CD8-positive, alpha-beta memory T cell (primary cell): ENCODE measurements at places on chromosomes 7 and 10.

GRCh38 chr7:17083392-17084165, 201.8 kb upstream of the AGR3 start:
- H3K4me3 ChIP-seq = no peak overlapping the region
- no peak for DNase-seq
- H3K36me3 ChIP-seq = no peaks in the 10 kb centered on the region
- no peaks in the 10 kb centered on the region for H3K27me3 ChIP-seq
- no peak overlapping the region for H3K27ac ChIP-seq

DNA sequence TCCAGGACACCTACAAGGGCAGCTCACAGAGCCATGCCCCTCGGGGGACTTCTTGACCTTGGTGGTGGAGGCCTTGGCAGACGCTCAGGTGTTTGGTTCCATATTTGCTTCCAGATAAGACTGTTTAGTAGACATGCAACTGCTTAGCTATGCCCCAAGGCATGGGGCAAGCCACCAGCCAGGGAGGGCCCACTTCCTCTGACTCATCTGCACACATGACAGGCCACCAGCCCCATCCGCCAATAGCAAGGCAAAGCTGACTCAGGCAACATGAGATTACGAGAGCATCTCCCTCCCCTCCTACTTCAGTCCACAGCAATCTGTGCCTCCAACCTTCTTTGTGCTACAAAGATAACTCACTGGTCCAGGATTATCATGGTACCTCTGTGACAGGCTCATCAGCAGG, 54.9 kb downstream of the KCNMA1 start:
- no peaks in the 10 kb centered on the region for H3K4me1 ChIP-seq
- H3K27ac ChIP-seq = no peak overlapping the region
- H3K4me3 ChIP-seq = no peak overlapping the region

GRCh38 chr10:2987185-2987768, 80.1 kb upstream of the PFKP start:
- no peaks in the 10 kb centered on the region for H3K4me1 ChIP-seq
- no peak overlapping the region for H3K27ac ChIP-seq
- no peak overlapping the region for H3K4me3 ChIP-seq
- H3K27me3 ChIP-seq = peaks cover 9% of the 10 kb centered on the region
- H3K36me3 ChIP-seq = no peaks in the 10 kb centered on the region

- no peaks in the 10 kb centered on the region for H3K27me3 ChIP-seq
- H3K36me3 ChIP-seq = no peaks in the 10 kb centered on the region
- H3K4me3 ChIP-seq = no peak overlapping the region
- DNase-seq = no peak
These were observed 569.4 kb downstream of the PTPRN2 start for GRCh38 chr7:158018098-158018762.

DNA sequence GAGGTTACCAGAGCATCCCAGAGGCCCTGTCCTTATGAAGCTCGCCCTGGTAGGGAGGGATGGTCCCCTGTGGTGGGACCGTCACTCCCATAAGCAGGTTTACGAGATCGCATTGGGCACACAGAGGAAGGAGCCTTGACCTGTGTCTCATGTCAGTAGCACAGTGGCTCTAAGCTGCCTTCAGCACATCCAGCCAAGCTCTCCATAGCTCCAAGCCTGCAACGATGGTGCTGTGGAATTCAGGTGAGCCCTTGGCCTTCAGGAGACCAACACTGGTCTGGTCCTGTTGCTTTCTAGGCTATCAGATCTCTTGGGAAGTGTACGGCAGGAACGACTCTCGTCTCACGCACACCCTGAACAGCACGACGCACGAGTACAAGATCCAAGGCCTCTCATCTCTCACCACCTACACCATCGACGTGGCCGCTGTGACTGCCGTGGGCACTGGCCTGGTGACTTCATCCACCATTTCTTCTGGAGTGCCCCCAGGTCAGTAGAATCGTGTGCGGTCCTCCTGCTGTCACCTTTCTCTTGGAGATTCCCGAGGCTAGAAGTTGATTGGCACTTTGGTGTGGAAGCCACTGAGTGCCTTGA, 605.3 kb upstream of the FOXK1 start:
- DNase-seq = no peak
- H3K27me3 ChIP-seq = no peaks in the 10 kb centered on the region
- no peak overlapping the region for H3K27ac ChIP-seq
- no peak overlapping the region for H3K4me3 ChIP-seq
- H3K4me1 ChIP-seq = no peaks in the 10 kb centered on the region

- no peak overlapping the region for H3K27ac ChIP-seq
- no peaks in the 10 kb centered on the region for H3K36me3 ChIP-seq
- no peaks in the 10 kb centered on the region for H3K4me1 ChIP-seq
- no peak overlapping the region for H3K4me3 ChIP-seq
These were observed 731.6 kb upstream of the ANKRD30A start for GRCh38 chr10:36393801-36394200.

DNA sequence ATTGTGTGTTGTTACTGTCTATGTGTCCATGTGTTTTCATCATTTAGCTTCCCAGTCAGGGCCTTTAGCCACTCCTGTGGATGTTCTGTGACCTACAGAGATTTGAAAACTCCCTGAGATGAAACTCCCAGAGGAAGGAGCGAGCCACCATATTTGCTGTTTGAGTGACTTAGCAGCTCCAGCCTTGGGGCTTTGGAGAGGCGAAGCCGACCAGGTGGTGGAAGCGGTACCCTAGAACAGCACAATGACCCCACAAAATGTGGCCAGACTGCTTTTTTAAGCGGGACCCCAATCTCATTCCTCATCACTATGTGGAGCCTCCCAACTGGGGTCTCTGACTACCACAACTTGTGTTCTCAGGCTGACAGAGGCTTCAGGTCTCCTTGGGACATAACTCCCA, 323.9 kb upstream of the KCND2 start:
- no peak for DNase-seq
- no peak overlapping the region for H3K4me3 ChIP-seq
- peak overlapping the region; percentile 21 for H3K27ac ChIP-seq
- H3K4me1 ChIP-seq = no peaks in the 10 kb centered on the region
- no peaks in the 10 kb centered on the region for H3K27me3 ChIP-seq

DNA sequence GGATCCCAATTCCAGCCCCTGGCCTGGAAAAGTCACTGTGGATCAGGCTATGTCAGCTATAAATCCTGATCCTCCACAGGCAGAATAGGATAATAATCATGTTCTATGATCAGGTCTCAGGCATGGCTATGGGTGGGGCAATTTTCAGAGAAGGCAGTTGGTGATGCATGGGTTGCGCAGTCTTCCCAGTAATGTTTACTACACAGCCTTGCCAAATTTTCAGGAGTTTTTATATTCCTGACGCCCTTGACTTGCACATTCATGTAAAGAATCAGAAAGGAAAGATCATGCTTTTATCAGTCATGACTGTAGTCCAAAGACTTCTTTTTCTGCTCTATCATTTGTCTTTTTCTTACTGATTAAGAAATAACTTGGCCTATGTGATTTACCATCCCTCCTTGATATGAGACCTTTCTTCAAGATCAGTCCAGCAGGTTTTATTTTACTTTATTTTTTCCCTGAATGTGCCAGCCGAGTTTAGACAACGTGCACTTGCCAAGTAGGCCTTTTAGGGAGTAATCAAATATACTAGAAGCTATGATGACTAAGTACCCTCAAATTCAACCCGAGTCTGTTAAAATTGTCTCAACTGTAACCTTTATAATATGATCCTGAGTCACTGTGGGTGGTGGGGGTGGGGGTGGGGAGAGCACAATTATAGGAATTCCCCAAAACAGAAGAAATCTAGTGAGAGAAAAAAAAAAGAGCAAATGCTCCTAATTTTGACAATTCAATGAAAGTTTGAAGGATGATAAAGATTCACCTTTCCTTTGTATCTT, 31.9 kb downstream of the ARL4A start:
- DNase-seq = no peak
- peaks cover 4% of the 10 kb centered on the region for H3K4me1 ChIP-seq
- peak overlapping the region; percentile 71 for H3K27ac ChIP-seq

- no peak overlapping the region for H3K4me3 ChIP-seq
- H3K27me3 ChIP-seq = no peaks in the 10 kb centered on the region
- H3K27ac ChIP-seq = no peak overlapping the region
These were observed 199.0 kb downstream of the PTEN start for GRCh38 chr10:88062385-88062784.

DNA sequence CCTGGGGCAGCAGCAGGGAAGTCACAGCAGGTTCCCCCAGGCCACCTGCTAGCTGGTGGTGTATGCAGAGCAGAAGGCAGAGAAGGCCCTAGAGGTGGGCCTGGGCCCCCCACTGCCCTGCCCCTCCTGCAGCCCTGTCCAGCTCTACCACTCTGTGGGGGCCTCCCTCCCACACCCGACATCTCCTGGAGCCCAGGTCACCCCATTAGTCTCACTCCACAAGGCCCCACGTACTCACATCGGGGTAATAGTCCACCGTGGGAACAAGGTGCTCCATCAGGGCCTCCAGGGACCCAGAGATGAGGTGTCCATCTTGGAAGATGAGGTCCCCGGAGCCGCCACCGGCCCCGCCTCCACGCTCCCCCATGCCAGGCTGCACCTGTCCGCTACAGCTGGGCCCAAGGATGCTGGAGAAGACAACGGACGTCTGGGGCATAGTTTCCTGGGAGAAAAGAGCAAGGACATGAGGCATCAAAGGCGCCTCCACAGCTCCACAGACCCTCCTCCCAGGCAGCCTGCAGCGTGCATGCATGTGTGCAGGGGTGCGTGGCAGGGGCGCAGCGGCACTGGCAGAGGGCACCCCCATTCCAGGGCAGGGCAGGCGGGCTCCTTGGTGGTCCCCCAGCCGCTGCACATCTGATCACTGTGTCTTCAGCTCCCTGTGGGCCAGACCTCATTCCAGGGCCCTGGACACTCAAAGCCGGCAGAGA, 61.0 kb downstream of the RASGEF1A start:
- H3K36me3 ChIP-seq = no peaks in the 10 kb centered on the region
- H3K4me3 ChIP-seq = no peak overlapping the region
- no peak for DNase-seq
- peaks cover 14% of the 10 kb centered on the region for H3K4me1 ChIP-seq

GRCh38 chr10:129810-130209, 5.4 kb upstream of the ZMYND11 start:
- no peak overlapping the region for H3K27ac ChIP-seq
- no peaks in the 10 kb centered on the region for H3K36me3 ChIP-seq
- H3K27me3 ChIP-seq = no peaks in the 10 kb centered on the region
- DNase-seq = no peak
- peaks cover 16% of the 10 kb centered on the region for H3K4me1 ChIP-seq

GRCh38 chr10:112622786-112623185, 175.8 kb downstream of the VTI1A start:
- no peaks in the 10 kb centered on the region for H3K4me1 ChIP-seq
- no peaks in the 10 kb centered on the region for H3K36me3 ChIP-seq
- no peaks in the 10 kb centered on the region for H3K27me3 ChIP-seq
- H3K4me3 ChIP-seq = no peak overlapping the region

GRCh38 chr7:28176174-28176573, 4.4 kb downstream of the JAZF1 start:
- DNase-seq = no peak
- no peaks in the 10 kb centered on the region for H3K36me3 ChIP-seq
- H3K4me1 ChIP-seq = peaks cover 10% of the 10 kb centered on the region

GRCh38 chr10:12212454-12212853, 16.5 kb downstream of the CDC123 start:
- H3K4me3 ChIP-seq = no peak overlapping the region
- H3K4me1 ChIP-seq = no peaks in the 10 kb centered on the region
- peaks cover 28% of the 10 kb centered on the region for H3K36me3 ChIP-seq
- DNase-seq = no peak
- H3K27ac ChIP-seq = no peak overlapping the region
- no peaks in the 10 kb centered on the region for H3K27me3 ChIP-seq

- no peaks in the 10 kb centered on the region for H3K4me1 ChIP-seq
- no peaks in the 10 kb centered on the region for H3K36me3 ChIP-seq
- peaks cover 9% of the 10 kb centered on the region for H3K27me3 ChIP-seq
- no peak overlapping the region for H3K4me3 ChIP-seq
- DNase-seq = no peak
These were observed 47.5 kb downstream of the DENND2A start for GRCh38 chr7:140592964-140593671.

GRCh38 chr7:5429253-5429856, 5.7 kb upstream of the TNRC18 start:
- H3K36me3 ChIP-seq = no peaks in the 10 kb centered on the region
- no peak for DNase-seq

- H3K4me1 ChIP-seq = no peaks in the 10 kb centered on the region
- no peaks in the 10 kb centered on the region for H3K36me3 ChIP-seq
- no peaks in the 10 kb centered on the region for H3K27me3 ChIP-seq
- H3K4me3 ChIP-seq = no peak overlapping the region
- no peak for DNase-seq
- H3K27ac ChIP-seq = no peak overlapping the region
These were observed 15.3 kb downstream of the EPHB6 start for GRCh38 chr7:142870147-142870559.

DNA sequence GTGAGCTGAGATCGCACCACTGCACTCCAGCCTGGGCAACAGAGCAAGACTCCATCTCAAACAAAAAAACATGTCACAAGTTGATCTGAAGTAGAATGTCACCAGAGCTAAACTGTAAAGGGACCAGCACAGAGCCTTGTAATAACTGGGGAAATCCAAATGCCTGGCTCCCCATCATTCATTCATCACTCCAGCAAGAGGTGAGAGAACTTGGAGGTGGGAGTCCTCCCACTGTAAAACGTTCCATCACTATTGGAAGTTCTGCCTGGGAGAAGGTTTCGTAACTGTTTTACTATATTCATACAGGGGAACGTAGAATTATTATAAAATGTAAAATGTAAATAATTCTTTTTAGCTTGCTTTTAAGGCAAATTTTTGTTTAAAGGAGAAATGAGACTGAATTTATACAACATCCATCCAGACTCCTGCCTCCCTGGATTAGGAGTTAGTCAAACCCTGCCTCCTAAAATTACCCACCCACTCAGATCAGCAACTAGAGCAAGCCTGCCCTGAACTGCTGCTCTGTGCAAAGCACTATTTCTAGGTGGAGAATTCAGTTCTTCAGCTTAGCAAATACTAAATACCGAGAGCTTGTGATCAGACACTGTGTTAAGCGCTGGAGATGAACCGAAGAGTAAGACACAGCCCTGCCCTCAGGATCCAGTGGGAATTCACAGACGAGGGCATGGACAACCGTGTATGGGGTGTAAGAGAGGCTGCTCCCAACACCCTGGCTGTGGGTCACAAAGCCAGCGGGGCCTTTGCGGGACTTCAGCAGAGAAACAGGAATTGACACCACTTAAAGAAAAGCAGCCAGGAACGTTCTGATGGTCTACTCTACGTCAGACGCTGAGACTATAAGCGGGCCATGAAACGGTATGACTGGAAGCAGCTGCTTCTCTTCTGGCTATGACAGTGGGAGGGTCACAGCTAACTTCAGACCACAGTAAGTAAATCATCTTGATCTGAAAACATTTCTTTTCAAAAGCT, 208.3 kb downstream of the ZMYND11 start:
- no peak overlapping the region for H3K27ac ChIP-seq
- no peaks in the 10 kb centered on the region for H3K27me3 ChIP-seq
- no peaks in the 10 kb centered on the region for H3K4me1 ChIP-seq

DNA sequence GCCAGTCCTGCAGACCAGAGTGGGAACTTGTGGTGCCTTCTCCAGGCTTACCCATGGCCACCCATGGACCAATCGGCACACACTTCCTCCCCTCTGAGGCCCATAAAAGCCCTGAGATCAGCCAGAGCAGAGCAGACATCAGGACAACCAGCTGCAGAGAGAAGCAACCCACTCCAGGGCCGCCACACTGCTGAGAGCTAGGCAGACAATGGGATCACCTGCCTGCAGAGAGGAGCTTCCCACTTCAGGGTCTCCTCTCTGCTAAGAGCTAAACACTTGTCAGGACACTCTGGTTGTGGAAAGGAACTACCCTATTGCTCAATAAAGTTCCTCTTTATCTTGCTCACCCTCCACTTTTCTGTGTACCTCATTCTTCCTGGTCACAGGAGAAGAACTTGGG, 34.0 kb downstream of the C7orf25 start:
- H3K4me1 ChIP-seq = no peaks in the 10 kb centered on the region
- no peak for DNase-seq
- no peak overlapping the region for H3K27ac ChIP-seq
- H3K36me3 ChIP-seq = no peaks in the 10 kb centered on the region

- H3K36me3 ChIP-seq = no peaks in the 10 kb centered on the region
- DNase-seq = no peak
- H3K27ac ChIP-seq = no peak overlapping the region
These were observed 99.3 kb upstream of the NFE2L3 start for GRCh38 chr7:26052706-26053105.
